Right ventricle myocardium superior (tissue), 1 donor: ENCODE measurements at places on chromosomes 2 and 18. TPM values are rescaled to one million over a fixed set of nuclear protein-coding genes. Genes with fewer than 3 reads are reported as not detected.
A peak's percentile ranks its signal among the peaks of the same experiment; 100 is the strongest.

Gene ADAM17
- total RNA-seq = 12.4 TPM

DNA sequence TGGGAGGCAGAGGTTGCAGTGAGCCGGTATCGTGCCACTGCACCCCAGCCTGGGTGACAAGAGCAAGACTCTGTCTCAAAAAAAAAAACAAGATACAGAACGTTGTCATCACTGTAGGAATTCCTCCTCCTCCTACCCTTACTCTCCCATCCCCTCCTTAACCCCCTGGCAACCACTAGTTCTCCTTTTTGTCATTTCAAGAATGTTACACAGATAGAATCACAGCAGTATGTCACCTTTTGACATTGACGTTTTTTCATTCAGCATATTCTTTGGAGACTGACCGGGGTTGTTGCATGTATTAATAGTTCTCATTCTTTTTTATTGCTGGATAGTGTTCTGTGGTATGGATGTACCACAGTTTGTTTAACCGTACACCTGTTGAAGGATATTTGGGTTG is 32.4 kb downstream of the TTLL4 start:
- DNase-seq = no peak

- DNase-seq = no peak
Observed at GRCh38 chr2:52054824-52055223, 1022.9 kb upstream of the NRXN1 start.

GRCh38 chr18:45441110-45441847 is 174.0 kb upstream of the SLC14A2 start:
- DNase-seq = no peak

Gene COLEC12
- 9.1 TPM for total RNA-seq

Gene CCNYL1
- 8.9 TPM for total RNA-seq

GRCh38 chr2:10220902-10221391 is 81.8 kb upstream of the HPCAL1 start:
- DNase-seq = no peak

GRCh38 chr2:133063775-133064174 is 393.8 kb upstream of the LYPD1 start:
- no peak for DNase-seq

Gene EGR4
- not detected for total RNA-seq

Gene NMUR1
- total RNA-seq = 0.22 TPM

GRCh38 chr18:79875931-79876461 is 75.5 kb downstream of the SLC66A2 start:
- DNase-seq = peak; percentile 22

GRCh38 chr2:150803689-150804398 is 316.4 kb upstream of the RND3 start:
- no peak for DNase-seq

Gene ELOA2
- total RNA-seq = not detected

DNA sequence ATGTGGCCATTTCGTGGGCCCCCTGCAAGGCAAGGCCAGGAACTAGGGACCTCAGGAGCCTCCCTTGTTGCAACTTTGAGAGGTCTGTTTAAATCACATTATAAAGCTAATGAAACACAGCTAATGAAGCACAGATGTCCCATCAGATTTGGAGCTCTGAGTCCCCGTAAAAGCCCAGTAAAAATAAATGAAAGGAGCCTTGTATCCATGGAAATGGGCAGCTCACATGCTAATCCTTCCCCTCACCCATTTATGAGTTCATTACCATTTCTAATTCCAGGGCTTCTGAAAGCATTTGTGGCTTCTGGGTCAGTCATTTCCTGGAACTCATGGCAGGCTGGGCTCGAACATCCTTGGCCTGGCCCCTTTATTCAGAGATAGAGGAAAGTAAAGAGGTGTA is 274.8 kb downstream of the SS18 start:
- DNase-seq = no peak

DNA sequence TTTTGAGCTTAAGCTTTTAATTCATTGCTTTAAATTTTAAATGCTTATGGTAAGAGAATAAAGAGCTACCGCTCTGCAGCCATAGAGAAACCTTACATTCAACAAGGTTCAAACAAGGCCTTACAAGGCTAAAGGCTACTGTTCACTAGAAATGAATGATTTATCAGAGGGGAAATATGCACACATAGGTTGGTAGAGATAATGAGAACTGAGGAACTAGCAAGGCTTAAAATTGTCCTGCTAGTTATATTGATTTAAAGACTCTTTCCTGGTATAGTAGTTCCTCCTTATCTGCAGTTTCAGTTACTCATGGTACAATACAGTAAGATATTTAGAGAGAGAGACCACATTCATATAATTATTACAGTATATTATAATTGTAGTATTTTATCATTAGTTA is 193.4 kb downstream of the WDR7 start:
- no peak for DNase-seq

GRCh38 chr2:76008001-76008702 is 297.4 kb upstream of the GCFC2 start:
- no peak for DNase-seq

DNA sequence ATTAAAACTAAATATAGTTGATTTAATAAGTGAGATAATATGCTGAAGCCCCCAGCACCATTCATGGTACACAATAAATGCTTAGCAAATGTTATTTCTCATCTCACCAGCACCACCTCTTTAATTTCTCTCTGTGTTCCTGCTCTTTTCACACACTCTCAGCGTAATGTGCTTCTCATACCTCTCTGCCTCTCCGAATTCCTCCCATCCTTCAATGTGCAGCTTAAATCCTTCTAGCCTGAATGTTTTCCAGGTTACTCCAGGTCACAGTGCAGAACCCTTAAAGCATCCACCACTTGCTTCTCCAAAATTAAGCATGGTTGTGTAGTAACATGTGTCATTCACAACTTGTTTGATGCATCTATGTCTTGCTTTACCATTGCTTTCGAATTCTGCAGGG is 119.6 kb downstream of the MCFD2 start:
- no peak for DNase-seq

GRCh38 chr2:113686537-113686936 is 59.5 kb downstream of the RABL2A start:
- no peak for DNase-seq

DNA sequence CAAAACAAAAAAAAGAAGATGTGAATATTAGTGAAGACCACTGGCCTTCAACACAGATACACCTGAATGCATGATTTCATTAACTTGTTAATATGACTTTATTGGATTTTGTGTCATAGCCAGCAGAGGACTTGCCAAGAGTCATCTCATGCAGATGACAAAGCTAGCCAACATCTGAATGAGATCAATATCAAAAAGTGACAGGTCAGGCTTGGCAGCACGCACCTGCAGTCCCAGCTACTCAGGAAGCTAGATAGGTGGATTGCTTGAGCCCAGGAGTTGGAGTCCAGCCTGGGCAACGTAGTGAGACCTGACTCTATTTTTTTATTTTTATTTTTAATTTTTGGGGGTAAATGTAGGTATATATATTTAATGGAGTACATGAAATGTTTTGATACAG is 54.5 kb upstream of the TGIF1 start:
- DNase-seq = no peak

DNA sequence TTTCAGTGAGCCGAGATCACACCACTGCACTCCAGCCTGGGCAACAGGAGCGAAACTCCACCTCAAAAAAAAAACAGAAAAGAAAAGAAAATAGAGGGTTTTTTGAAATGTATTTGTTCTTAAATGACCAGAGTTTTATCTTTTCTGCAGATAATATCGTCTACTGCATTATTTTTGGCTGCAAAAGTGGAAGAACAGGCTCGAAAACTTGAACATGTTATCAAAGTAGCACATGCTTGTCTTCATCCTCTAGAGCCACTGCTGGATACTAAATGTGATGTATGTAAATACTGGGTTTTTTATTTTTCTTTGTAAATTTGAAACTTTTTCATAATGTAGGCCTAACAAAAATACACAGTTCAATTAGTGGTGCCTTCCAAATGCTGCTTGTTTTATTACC is 18.1 kb downstream of the CCNT2 start:
- DNase-seq = no peak

GRCh38 chr2:133138693-133139092 is 429.6 kb downstream of the NCKAP5 start:
- DNase-seq = no peak

Gene POTEF
- not detected for total RNA-seq

GRCh38 chr2:99863236-99863902 is 279.0 kb downstream of the AFF3 start:
- DNase-seq = no peak

Gene GREB1L
- total RNA-seq = 8.0 TPM

Gene CPLX4
- not detected for total RNA-seq

DNA sequence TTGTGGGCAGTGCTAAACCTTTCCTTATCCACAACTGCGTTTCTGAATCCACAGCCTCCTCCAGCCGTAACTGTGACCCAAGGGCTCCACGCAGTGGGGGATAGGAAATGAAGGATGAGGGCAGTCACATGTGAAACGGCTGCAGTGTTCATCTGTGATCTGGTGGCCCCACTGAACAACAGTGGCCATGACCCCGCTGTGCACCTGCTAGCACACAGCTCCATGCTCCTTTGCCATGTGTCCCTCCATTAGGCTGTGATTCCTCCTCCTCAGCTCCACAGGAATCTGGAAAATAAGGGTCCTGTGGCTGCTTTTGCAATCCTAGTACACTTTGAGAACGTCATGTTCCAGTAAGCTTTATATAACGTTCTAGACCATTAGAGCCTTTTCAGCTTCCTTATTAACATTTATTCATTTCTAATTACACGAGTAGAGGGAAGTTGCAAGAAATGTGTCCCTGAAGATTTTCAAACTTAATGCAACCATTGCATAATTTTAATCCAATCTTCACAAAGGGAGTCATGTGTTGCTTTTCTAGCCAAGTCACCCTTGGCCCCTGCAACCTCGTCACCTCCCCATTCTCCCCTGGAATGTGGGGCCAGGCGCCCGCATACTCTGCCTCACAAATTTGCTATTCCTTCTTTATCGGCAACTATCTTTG is 7.1 kb upstream of the NAPG start:
- peak; percentile 71 for DNase-seq

GRCh38 chr2:26346454-26347053 is at the start of gene ADGRF3:
ADGRF3 (minus strand) TSS chr2:26346789; CDS start chr2:26346234, 555 bp downstream.
- DNase-seq = peak; percentile 70

GRCh38 chr2:152716805-152717227 is 445 bp downstream of the PRPF40A start:
- no peak for DNase-seq

DNA sequence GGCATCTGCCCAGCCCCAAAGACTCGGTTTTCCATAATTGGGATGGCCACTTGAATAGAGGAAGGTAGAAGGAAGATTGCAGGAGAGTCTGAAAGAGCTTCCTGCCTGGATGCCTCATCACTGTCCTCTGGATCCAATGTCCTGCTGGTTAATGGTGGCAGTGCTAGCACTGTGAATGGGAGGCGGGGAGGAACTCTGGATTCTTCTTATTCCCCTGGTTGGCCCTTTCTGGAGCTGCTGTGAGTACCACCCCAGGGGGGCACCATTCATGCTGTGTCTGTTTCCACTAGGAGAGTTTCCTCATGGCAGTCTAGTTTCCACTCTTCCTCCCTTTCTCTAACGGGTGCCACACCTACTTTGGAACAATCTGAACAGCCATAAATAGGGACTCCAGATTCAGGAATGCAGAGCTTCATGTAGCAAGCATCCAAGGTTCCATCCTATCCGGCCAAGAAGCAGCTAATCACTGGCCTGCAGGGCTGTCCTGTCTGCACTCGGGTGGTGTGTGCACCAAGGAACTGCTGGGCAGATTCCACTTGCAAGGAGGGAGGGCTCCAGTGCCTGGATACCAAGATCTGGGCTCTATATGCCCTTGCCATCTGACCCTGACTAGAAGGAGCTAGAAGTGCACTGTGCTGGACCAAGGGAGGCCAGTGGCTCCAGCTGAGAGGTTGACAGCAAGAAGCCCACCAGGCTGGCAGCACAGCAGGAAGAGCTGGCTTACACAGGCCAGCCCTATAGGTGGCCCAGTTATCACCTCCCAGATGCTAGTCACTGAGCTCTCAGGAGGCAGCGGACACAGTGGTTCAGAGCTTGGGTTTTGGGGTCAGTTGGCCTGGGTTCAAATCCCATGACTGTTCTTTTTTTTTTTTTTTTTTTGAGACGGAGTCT is 4.6 kb upstream of the ATOH8 start:
- peak; percentile 62 for DNase-seq

DNA sequence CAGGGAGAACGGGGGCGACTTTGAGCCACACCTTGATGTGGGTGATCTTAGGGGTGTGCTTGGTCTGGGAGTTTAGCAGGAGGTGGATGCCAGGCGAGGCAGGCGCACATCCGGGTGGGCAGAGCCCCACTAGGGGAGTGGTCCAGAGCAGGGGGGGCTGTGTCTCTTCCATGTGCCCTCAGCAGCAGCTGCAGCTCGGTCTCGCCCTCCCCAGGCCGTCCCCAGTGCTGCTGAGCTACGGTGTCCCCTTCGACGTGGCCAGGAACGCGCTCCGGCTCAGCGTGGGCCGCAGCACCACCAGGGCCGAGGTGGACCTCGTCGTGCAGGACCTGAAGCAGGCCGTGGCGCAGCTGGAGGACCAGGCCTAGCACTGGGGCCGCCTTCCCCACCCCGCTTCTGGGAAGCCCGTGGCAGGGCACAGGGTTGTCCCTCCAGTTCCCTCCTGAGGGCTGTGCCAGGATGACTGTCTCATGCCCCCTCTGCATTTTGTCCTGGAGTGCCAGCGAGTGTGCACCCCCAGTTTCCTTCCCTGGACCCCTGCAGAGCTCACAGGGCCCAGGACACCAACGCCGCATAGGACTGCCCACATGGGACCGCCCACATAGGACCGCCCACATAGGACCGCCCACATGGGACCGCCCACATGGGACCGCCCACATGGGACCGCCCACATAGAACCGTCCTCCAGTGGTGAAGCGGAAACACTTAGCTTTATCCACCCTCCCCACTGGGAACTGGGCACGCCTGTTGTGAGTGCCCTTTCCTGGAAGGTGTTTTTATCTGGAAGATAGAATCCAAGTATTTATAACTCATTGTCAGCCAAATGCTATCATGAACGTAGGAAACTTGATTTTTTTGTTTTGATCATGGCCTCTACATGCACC is 1.9 kb upstream of the ESPNL start:
- peak; percentile 75 for DNase-seq

GRCh38 chr2:217636991-217637561 is 365.7 kb downstream of the TNS1 start:
- no peak for DNase-seq

DNA sequence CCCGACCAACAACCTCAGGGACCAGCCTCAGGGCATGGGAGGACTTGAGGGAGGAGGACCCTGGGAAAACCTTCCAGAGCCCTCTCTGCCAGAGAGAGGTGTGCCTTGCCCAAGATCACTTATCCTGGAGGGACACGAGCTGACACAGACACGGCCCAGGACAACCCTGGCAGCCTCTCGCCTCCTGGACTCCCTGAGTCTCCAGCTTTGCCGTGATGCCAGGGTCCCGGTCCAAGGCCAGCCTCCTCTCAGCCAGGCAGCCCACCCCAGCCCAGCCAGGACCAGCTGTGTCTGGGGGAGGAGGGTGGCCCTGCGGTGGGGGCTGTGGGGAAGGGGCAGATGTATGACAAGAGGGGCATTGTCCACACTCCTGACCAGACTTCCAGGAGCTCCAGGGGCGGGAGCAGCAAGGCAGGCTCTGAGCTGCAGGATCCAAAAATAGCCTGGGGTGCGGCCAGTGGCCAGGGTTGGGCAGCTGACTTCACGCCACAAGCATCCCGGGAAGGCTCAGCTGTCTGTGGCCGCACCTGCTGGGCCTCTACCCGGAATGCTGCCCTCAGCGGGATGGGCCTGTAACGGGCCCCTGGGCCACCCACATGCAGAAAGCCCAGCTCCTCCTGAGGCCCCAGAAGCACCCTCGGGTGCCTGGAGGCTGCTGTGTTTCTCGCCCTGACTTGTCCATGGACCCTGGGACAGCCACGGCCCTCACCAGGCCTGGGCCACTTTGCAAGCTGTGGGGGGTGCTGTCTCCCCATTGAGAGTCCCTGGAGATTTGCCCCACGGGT is 65.5 kb upstream of the GPC1 start:
- DNase-seq = peak; percentile 82
